ENCODE measurements at places on chromosomes 6 and 20. TPM values are rescaled to one million over a fixed set of nuclear protein-coding genes. Genes with fewer than 3 reads are reported as not detected.

The IDH3B gene
- 224 TPM for polyA plus RNA-seq

The MRAP2 gene
- not detected for polyA plus RNA-seq

The OR2H2 gene
- not detected for polyA plus RNA-seq

The TP53TG5 gene
- polyA plus RNA-seq: 0.11 TPM

DNA sequence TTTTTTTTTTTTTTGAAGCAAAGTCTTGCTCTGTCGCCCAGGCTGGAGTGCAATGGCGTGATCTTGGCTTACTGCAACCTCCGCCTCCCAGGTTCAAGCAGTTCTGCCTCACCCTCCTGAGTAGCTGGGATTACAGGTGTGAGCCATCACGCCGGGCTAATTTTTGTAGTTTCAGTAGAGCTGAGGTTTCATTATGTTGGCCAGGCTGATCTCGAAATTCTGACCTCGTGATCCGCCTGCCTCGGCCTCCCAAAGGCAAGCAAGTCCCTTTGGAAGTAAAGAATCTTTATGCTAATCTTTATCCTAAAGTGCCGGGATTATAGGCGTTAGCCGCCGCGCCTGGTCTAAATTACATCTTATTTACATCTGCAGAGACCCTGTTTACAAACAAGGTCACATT lies 1.5 kb downstream of the PSMG4 start:
- no peak overlapping the region for H3K4me3 ChIP-seq
- peaks cover 13% of the 10 kb centered on the region for H3K36me3 ChIP-seq
- peaks cover 15% of the 10 kb centered on the region for H3K27me3 ChIP-seq
- H3K4me1 ChIP-seq: peaks cover 19% of the 10 kb centered on the region
- no peak overlapping the region for H3K27ac ChIP-seq

DNA sequence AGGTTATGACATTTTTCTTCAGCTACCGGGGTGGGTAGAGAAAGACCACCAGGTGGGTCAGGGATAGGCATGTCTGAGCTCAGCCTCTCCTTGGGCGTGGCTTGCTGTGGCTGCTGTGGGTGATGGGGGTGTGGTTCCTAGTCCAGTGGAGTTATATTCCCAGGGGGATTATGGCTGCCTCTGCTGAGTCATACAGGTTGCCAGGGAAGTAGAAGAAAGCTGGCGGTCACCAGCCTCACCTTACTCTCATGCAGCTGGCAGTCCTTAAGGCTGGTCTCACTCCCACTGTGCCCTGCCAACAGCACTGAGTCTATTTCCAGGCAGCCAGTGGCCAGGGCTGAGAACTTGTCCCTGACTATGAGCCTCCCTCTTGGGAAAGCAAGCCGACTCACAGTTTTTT lies 130.0 kb downstream of the SCP2D1 start:
- H3K27ac ChIP-seq: no peak overlapping the region
- DNase-seq: no peak
- no peak overlapping the region for H3K4me3 ChIP-seq
- no peaks in the 10 kb centered on the region for H3K27me3 ChIP-seq

DNA sequence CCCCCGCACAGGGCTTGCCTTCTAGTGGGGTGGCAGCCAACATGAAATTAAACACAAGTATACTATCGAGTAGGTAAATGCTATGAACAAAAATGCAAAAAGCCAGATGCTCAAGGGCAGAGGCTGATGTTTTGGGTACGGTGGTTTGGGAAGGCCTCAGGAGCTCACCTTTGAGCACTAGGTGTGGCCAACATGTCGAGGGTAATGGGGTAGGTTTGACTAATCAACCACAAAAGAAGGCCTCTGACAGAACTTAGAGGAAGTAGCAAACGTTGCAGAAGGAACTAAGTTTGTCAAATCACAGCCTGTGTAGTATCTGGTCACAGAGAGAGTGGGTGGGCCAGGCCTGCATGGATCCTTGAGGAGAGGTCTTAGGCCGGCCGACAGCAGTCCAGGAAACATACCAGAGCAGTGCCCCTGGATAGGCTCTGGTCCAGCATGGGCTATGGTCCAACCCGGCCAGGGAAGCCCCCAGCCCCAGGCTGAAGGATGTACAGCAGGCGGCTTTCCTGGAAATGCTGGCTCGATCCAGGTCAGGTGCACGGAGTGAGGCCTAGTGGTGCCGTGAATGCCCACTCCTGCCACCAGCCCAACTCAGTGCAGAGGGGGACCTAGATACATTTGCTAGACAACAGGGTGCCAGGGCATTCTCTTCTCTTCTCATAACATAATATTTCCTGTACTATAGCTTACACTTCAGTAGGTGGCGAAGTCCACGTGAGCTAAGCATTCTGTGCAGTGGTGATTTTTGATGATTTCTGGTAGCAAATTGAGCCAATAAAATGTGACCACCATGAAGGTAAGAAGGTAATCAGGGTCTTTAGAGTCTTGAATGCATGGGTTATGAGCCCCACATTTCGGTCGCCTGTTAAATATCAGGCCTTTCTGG lies 56.3 kb upstream of the CD93 start:
- no peaks in the 10 kb centered on the region for H3K27me3 ChIP-seq
- peak overlapping the region; percentile 100 for H3K27ac ChIP-seq
- no peaks in the 10 kb centered on the region for H3K36me3 ChIP-seq
- peaks cover 86% of the 10 kb centered on the region for H3K4me1 ChIP-seq
- peak overlapping the region; percentile 6 for H3K4me3 ChIP-seq

DNA sequence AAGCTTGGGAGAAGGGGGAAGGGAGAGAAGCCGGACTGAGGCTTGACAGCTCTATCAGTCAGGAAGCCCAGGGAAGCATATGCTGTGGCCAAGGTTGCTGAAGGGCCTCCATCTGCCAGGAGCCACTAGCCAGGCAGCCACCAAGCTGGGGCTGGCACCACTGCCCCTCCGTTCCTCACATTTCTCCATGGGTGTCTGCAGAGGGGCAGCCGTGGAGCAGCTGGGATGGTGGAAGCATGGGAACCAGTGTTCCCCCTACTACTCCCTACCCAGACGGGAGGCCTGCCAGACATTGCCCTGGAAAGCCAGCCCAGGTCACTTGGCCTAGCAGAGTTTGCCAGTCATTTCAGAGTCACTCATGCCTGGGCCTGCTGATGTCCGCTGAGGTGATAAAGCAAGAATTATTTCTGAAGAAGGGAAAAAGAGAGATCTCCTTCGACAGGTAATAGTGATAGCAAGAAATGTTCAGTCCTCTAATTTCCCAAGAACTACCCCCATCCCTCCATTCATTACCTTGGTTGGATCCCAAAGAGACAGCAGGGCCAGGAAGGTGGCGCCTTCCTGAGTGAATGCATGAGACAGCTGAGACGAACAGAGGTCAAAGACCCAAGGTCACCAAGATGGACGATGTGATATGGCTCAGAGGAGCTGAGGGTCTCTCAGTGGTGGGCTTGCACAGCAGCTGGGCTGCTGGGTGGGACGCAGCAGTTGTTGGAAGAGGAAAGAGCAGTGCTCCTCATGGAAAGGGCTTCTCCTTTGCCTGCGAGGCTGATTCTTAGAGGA lies 21.9 kb downstream of the SNPH start:
- no peaks in the 10 kb centered on the region for H3K36me3 ChIP-seq
- DNase-seq: no peak
- no peaks in the 10 kb centered on the region for H3K27me3 ChIP-seq
- no peaks in the 10 kb centered on the region for H3K4me1 ChIP-seq

DNA sequence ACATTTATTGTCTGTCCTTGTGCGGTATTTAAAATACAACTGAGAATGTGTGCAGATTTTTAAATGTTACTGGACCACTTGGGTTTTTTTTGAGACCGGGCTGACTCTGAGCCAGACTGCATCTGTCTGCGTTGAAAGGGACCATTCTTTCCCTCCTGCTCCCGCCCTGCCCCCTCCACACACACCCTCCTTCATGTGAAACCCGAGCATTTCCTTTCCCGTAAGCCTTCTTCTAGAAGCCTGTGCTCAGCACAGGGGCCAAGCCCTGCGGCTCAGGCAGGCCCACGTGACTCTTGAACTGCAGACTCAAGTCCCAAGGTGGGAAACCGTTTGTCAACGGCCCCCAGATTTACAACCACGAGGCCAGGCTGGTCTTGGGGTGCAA lies 82.7 kb upstream of the FOXC1 start:
- no peaks in the 10 kb centered on the region for H3K27me3 ChIP-seq
- no peak for DNase-seq
- H3K27ac ChIP-seq: no peak overlapping the region
- H3K36me3 ChIP-seq: no peaks in the 10 kb centered on the region

GRCh38 chr6:72621291-72622093 lies at the start of gene KCNQ5:
Gene KCNQ5 (plus strand): TSS chr6:72622064.
- no peaks in the 10 kb centered on the region for H3K36me3 ChIP-seq
- peaks cover 5% of the 10 kb centered on the region for H3K27me3 ChIP-seq
- no peak within 1 kb of the TSS for H3K27ac ChIP-seq

- H3K27ac ChIP-seq: no peak overlapping the region
- no peaks in the 10 kb centered on the region for H3K4me1 ChIP-seq
- H3K36me3 ChIP-seq: no peaks in the 10 kb centered on the region
- no peak overlapping the region for H3K4me3 ChIP-seq
- H3K27me3 ChIP-seq: no peaks in the 10 kb centered on the region
Observed at GRCh38 chr20:51482836-51483473, 59.6 kb downstream of the NFATC2 start.

DNA sequence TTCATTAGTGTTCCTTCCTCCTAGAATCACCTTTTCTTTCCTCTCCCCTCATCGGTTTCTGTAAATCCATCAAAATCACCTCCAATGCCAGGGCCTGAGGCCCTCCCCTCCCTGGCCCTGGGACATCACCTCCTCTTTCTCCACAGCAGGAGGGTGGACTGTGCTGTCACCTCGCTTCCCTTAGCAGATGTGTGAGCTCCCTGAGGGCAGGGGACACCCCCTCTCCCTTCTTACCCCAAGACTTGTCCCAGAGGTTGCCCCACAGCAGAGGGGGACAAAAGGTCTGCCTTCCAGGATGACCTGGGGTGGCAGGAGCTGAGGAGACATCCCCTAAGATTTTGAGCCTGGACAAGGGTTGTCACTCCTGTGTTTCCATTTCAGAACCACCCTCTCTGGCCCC lies 5.9 kb downstream of the ULBP1 start:
- H3K4me1 ChIP-seq: peaks cover 8% of the 10 kb centered on the region
- DNase-seq: no peak
- H3K27me3 ChIP-seq: peaks cover 21% of the 10 kb centered on the region
- no peak overlapping the region for H3K27ac ChIP-seq

DNA sequence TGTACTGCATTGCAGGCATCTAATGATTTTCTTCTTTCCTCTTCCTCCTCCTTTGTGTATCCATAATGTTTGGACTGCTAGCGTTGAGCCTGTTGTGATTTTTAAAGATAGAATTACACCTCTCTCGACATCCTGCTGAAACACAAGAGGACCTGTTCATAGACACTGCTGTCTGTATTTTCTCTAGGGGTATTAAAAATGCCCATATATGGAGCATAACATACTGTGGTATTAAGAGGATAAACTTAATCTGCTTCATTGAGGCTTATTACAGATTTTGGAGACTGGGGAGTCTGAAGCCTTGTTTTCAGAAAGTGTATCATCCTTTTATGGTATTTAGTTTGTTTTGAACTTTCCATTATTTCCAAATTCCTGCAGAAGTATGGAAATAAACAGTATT lies 414.3 kb downstream of the CDKAL1 start:
- H3K27ac ChIP-seq: no peak overlapping the region
- DNase-seq: no peak
- H3K4me3 ChIP-seq: no peak overlapping the region
- no peaks in the 10 kb centered on the region for H3K27me3 ChIP-seq
- H3K4me1 ChIP-seq: no peaks in the 10 kb centered on the region

DNA sequence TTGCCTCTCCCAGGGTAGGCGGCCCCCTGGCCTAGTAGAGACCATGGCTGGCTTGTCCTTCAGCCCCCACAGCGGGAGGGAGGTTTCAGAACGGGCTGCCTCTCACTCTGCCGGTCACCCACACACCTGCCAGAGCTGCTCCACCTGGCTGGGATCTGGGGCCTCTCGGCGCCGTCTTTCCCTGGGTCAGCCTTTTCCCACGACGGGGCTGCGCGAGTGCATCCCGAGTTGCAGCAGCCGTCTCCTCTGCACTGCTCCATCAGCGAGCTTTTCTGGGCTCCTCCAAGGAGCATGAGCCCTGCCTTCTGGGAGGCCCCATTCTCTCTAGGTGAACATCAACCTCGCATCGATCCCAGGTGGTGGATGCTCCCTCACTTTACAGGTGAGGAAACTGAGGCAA lies 15.9 kb upstream of the SPDEF start:
- H3K27me3 ChIP-seq: no peaks in the 10 kb centered on the region
- no peak overlapping the region for H3K27ac ChIP-seq
- H3K4me3 ChIP-seq: no peak overlapping the region
- DNase-seq: no peak
- no peaks in the 10 kb centered on the region for H3K36me3 ChIP-seq
- H3K4me1 ChIP-seq: no peaks in the 10 kb centered on the region

DNA sequence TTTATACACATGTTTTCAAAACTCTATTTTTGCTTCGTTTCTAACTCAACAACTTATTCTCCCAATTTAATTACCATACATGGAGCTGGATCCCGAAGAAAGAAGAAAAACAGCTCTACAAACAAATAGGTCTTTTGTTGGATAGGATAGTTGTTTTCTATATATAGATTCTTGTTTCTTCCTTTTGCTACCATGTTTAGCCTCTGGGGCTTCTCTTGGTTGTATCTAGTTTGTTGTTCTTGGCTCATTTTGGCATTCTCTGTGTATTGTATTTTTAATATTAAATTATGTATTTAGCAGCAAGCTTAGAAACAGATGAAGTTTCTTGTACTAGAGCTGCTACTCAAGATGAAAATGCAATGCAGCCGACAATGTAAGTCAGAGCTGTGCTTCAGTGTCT lies 60.9 kb downstream of the PLCB4 start:
- no peaks in the 10 kb centered on the region for H3K4me1 ChIP-seq
- no peak for DNase-seq
- no peak overlapping the region for H3K27ac ChIP-seq
- no peaks in the 10 kb centered on the region for H3K27me3 ChIP-seq

GRCh38 chr6:4134841-4135664 lies at the start of gene ECI2:
Gene ECI2 (minus strand): TSS chr6:4135575. CDS start chr6:4135560, 15 bp downstream.
- peaks cover 13% of the 10 kb centered on the region for H3K4me1 ChIP-seq
- DNase-seq: peak; percentile 51
- H3K27ac ChIP-seq: peak within 1 kb of the TSS; percentile 67
- peaks cover 8% of the 10 kb centered on the region for H3K36me3 ChIP-seq

DNA sequence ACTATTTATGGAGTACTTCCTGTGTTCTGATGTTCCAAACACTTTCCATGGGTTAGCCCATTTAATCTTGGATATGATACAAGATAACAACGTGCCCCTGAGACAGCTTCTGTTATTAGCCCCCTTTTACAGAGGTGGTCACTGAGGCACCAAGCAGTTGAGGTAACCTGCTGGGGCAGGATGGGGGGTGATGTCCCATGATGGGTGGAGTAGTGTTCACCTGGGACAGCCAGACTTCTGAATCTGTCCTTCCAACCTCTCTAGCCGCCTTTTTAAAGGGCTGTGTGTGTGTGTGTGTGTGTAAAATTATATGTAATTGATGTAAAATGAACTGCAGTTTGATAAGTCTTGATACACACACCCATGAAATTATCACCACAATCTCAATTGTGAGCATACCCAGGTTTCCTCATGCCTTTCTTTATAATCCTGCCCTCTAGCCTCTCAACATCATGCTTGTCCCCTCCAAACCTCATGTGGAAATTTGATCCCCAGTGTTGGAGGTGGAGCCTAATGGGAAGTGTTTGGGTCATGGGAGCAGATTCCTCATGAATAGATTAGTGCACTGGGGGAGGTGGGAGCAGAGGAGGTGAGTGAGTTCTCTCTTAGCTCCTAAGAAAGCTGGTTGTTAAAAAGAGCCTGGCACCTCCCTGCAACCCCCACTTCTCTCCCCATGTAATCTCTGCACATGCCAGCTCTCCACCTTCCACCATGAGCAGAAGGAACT lies 39.2 kb downstream of the PLAGL2 start:
- H3K4me3 ChIP-seq: no peak overlapping the region
- no peak overlapping the region for H3K27ac ChIP-seq
- no peaks in the 10 kb centered on the region for H3K4me1 ChIP-seq
- no peaks in the 10 kb centered on the region for H3K27me3 ChIP-seq
- peaks cover 45% of the 10 kb centered on the region for H3K36me3 ChIP-seq

Data from CD14-positive monocyte (primary cell).